ENCODE measurements at places on chromosomes 12 and 14. TPM values are rescaled to one million over a fixed set of nuclear protein-coding genes. Genes with fewer than 3 reads are reported as not detected.

GRCh38 chr14:105501504-105502291 is 10.7 kb downstream of the TEDC1 start:
- peaks cover 37% of the 10 kb centered on the region for H3K36me3 ChIP-seq
- H3K4me1 ChIP-seq = no peaks in the 10 kb centered on the region
- no peak for DNase-seq
- H3K27me3 ChIP-seq = peaks cover 40% of the 10 kb centered on the region
- no peak overlapping the region for H3K27ac ChIP-seq

DNA sequence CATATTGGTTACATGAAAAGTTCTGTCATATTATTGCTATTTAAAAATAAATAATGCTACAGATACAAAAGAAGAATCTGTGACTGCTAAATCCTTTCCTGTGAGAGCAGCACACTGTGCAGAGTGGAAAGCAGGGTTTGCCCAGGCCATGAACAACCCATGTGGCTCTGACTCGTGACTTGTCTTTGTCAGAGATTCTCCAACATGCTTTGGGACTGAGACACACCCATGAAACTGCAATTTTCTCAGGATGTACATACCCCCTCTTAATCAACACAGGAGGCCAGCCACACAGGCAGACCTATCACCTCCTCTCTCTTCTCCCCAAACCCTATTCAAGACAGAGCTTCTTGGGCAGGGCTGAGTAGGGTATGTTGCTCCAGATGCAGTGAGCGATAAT is 96.8 kb upstream of the NTF3 start:
- no peaks in the 10 kb centered on the region for H3K36me3 ChIP-seq
- DNase-seq = no peak
- H3K4me3 ChIP-seq = no peak overlapping the region
- no peak overlapping the region for H3K27ac ChIP-seq

The GNB3 gene
- not detected for total RNA-seq

The CLEC12A gene
- total RNA-seq = not detected

The A2M gene
- not detected for total RNA-seq

DNA sequence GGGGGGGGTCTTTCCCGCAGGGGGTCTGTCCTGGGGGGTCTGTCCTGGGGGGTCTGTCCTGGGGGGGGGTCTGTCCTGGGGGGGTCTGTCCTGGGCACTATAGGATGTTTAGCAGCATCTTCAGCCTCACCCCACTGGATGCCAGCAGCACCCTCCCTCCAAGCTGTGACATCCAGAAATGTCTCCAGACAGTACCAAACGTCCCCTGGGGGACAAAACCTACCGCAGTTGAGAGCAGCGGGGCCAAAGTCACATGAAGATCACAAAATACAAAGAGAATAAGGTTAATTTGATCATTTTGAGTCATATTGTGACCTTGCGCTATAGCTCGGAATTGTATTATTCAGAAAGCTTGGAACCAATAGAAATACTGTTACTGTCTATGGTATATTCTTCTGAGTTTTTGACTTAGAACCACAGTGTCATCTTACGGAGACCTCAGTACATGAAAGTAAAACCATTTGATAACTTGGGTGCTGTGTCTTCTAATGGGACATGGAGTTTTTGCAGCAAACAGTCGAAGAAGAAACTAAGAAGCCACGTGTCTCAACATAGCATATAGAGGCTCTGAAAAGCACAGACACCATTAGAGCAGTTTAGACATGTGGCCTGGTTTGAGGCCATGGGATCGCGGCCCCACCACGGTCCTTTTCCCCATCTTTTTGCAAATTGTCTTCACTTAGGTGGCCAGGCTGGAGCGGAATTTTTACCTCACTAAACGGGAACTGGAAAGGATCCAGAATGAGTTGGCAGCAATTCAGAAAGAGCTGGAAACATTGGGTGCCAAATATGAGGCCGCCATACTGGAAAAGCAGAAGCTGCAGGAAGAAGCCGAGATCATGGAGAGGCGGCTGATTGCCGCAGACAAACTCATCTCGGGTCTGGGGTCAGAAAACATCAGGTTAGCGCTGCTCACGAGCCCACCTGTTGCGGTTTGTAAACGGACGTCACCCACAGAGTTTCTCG is 59.9 kb downstream of the CCDC92 start:
- H3K4me1 ChIP-seq = no peaks in the 10 kb centered on the region
- peaks cover 76% of the 10 kb centered on the region for H3K27me3 ChIP-seq
- peaks cover 5% of the 10 kb centered on the region for H3K36me3 ChIP-seq
- H3K4me3 ChIP-seq = no peak overlapping the region
- H3K27ac ChIP-seq = no peak overlapping the region

DNA sequence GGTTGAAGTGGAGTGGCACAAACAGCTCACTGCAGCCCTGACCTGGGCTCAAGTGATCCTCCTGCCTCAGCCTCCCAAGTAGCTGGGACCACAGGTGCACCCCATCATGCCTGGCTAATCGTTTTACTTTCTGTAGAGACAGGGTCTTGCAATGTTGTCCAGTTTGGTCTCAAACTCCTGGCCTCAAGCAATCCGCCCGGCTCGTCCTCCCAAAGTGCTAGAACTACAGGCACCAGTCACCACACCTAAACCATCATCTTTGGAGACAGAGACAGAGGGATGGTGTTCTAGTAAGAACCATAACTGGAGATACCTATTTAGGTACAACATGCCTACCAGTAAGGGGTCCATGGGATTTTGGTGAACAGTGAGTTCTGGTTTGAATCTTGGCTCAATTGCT is 2.5 kb upstream of the DDX23 start:
- DNase-seq = no peak
- H3K4me1 ChIP-seq = peaks cover 28% of the 10 kb centered on the region
- H3K36me3 ChIP-seq = peaks cover 37% of the 10 kb centered on the region
- H3K4me3 ChIP-seq = no peak overlapping the region
- no peaks in the 10 kb centered on the region for H3K27me3 ChIP-seq

The SMARCC2 gene
- 143 TPM for total RNA-seq

DNA sequence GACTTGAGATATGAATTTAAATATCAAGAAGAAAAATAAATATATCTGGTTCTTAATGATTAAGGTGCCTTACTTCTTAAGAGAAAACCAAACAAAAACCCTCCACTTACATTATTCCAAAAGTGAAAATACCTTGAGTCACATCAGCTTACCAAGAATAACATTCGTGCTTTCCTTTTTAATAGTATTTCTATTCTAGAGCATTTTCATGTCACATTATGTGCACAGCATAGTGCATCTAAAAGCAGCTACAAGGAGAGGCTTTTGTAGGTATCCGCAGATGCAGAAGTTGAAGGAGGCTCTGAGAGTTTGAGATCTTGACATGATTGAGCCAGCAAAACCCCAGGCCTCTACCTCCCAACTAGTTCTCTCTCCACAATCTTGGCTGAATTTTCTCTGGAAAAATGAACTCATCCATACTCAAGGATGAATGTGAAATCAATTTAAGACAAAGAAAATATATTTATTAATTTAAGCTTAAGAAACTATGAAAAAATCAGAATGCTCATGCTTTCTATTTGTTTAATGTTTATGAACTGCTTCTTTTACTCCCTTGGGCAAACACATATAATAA is 275.0 kb downstream of the AKAP6 start:
- H3K4me1 ChIP-seq = no peaks in the 10 kb centered on the region
- H3K27me3 ChIP-seq = peaks cover 28% of the 10 kb centered on the region
- no peak overlapping the region for H3K27ac ChIP-seq
- DNase-seq = no peak
- H3K4me3 ChIP-seq = no peak overlapping the region

The SYCP3 gene
- not detected for total RNA-seq

GRCh38 chr12:53427905-53428594 is 4.4 kb downstream of the AMHR2 start:
- DNase-seq = no peak
- no peaks in the 10 kb centered on the region for H3K27me3 ChIP-seq
- H3K27ac ChIP-seq = no peak overlapping the region
- H3K36me3 ChIP-seq = no peaks in the 10 kb centered on the region
- peaks cover 16% of the 10 kb centered on the region for H3K4me1 ChIP-seq
- no peak overlapping the region for H3K4me3 ChIP-seq

- H3K4me3 ChIP-seq = no peak overlapping the region
- H3K4me1 ChIP-seq = peaks cover 30% of the 10 kb centered on the region
- no peak for DNase-seq
- peaks cover 17% of the 10 kb centered on the region for H3K36me3 ChIP-seq
- no peaks in the 10 kb centered on the region for H3K27me3 ChIP-seq
These were observed 127.2 kb upstream of the ATF7IP start for GRCh38 chr12:14238221-14238792.

The PRB2 gene
- total RNA-seq = not detected

The CATSPERB gene
- total RNA-seq = 10.2 TPM

The DTX1 gene
- not detected for total RNA-seq

GRCh38 chr14:67653651-67654280 is 20.7 kb downstream of the VTI1B start:
- DNase-seq = no peak
- H3K27me3 ChIP-seq = no peaks in the 10 kb centered on the region
- H3K4me1 ChIP-seq = no peaks in the 10 kb centered on the region

DNA sequence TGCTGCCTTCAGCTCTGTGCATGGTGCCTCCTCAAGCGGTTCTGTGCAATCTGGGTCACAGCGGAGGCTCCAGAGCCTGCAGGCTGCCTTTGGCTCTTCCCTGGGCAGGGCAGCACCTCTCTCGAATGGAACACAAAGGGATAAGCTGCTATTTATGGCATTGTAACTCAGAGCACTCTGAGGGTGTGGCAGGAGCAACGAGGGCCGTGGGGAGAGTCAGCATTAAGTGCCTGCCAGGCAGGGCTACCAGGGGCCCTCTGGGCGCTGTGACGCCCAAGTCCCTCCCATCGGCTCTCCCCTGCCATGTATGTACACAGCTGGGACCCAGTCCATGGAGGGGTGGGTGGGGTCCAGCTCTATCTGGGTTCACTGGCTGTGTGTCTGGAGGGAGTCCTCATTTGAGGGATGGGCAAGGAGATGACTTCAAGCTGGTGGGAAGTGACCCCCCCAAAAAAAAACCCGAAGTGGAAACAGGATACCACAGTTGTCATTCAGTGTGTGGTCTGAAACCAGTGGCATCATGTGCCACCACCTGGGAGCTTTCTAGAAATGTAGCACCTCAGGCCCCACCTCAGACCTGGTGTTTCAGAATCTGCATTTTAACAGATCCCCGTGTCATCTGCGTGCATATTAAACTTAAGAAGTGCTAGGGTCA is 44.0 kb upstream of the OAS1 start:
- H3K4me1 ChIP-seq = no peaks in the 10 kb centered on the region
- H3K4me3 ChIP-seq = no peak overlapping the region
- no peak for DNase-seq
- H3K27me3 ChIP-seq = peaks cover 84% of the 10 kb centered on the region

GRCh38 chr14:31292937-31293616 is 85.5 kb upstream of the HECTD1 start:
- no peaks in the 10 kb centered on the region for H3K27me3 ChIP-seq
- DNase-seq = no peak
- peaks cover 8% of the 10 kb centered on the region for H3K36me3 ChIP-seq
- H3K4me3 ChIP-seq = no peak overlapping the region
- H3K4me1 ChIP-seq = peaks cover 10% of the 10 kb centered on the region

GRCh38 chr12:11822081-11822834 is 172.8 kb downstream of the ETV6 start:
- peak; percentile 24 for DNase-seq
- peaks cover 10% of the 10 kb centered on the region for H3K36me3 ChIP-seq
- H3K4me3 ChIP-seq = no peak overlapping the region
- H3K4me1 ChIP-seq = peaks cover 16% of the 10 kb centered on the region
- no peak overlapping the region for H3K27ac ChIP-seq

The MNAT1 gene
- total RNA-seq = 44.6 TPM

GRCh38 chr12:29858270-29858786 is 74.6 kb upstream of the TMTC1 start:
- no peaks in the 10 kb centered on the region for H3K4me1 ChIP-seq
- no peaks in the 10 kb centered on the region for H3K36me3 ChIP-seq

- no peak overlapping the region for H3K4me3 ChIP-seq
- H3K27ac ChIP-seq = no peak overlapping the region
- no peaks in the 10 kb centered on the region for H3K36me3 ChIP-seq
These were observed 12.2 kb downstream of the SLC7A7 start for GRCh38 chr14:22802860-22803686.

DNA sequence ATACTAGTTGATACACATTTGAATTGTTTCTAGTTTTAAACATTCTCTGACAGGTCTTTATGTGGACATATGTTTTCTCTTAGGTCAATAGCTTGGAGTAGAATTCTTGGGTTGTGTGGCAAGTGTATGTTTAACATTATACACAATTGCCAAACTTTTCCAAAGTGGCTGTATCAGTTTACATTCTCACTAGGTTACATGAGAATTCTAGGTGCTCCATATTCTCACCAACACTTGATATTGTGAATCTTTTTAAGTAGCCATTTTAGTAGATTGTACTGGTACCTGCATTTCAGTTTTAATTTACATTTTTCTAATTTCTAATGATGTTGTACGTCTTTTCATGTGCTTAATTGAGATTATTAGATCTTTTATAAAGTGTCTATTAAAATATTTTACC is 28.6 kb downstream of the CCDC91 start:
- H3K27ac ChIP-seq = no peak overlapping the region
- no peaks in the 10 kb centered on the region for H3K36me3 ChIP-seq
- DNase-seq = no peak
- no peaks in the 10 kb centered on the region for H3K27me3 ChIP-seq
- no peak overlapping the region for H3K4me3 ChIP-seq
